Activated naive CD4-positive, alpha-beta T cell (primary cell): ENCODE measurements at places on chromosomes 1 and 21.

DNA sequence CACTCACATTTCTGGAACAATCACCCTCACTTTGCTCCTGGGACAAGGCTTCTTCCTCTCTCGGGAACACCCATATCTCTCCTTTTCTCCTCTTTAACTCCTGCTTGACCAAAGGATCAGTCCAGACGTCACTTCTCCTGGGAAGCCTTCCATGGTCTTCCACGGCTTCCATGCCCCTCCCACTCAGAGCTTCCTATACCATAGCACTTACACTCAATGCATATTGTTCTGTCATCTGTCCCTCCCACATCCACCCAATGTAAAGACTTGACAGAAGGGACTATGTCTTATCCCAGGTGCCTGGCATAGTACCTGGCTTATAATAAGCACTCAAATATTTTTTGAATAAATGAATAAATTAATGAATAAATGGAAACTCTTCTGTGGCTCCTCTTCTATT lies 28.2 kb downstream of the CD34 start:
- DNase-seq, result no peak

GRCh38 chr1:241589521-241589920 lies 50.6 kb downstream of the CHML start:
- DNase-seq, result no peak

GRCh38 chr1:217029281-217030157 lies 306.3 kb upstream of the ESRRG start:
- DNase-seq, result no peak

DNA sequence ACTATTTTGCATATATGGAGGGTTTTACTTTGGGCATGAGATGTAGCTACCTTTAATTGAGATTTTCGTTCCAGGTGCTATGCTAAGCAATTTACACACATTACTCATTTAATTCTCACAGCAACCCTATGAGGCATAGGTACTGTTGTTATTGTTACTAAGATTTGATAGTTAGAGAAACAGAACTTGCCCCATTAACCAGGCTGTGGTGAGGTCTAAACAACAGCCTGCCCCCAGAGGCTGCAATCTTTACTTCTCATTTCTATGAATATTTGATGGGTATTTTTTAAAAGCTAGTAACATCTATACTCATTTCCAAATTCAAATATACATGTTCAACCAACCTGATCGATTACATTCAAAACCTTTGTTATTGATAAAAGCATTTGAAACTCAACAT lies 155.6 kb downstream of the GALNT2 start:
- DNase-seq, result no peak

- DNase-seq, result no peak
Observed at GRCh38 chr1:60126723-60127122, 53.2 kb upstream of the C1orf87 start.
